Pulmonary artery endothelial cell (primary cell): ENCODE measurements at places on chromosomes 7 and 10. TPM values are rescaled to one million over a fixed set of nuclear protein-coding genes. Genes with fewer than 3 reads are reported as not detected.

The TMEM229A gene
- not detected in 2 replicates for total RNA-seq

The FXYD4 gene
- total RNA-seq = not detected in 2 replicates

The STEAP2 gene
- total RNA-seq = 2.3 and 5.2 TPM in 2 replicates

The CARD11 gene
- total RNA-seq = 18.4 and 18.5 TPM in 2 replicates

The GTF2IRD2 gene
- 1.5 and 2.0 TPM in 2 replicates for total RNA-seq

The TET1 gene
- 0.07 and 0.21 TPM in 2 replicates for total RNA-seq

The FRMPD2 gene
- not detected in 2 replicates for total RNA-seq

The NPC1L1 gene
- total RNA-seq = not detected in 2 replicates

The RBP4 gene
- not detected in 2 replicates for total RNA-seq

The MEIG1 gene
- total RNA-seq = 0.32 TPM in 1 of 2 replicates, not detected in the other

The HECW1 gene
- not detected in 2 replicates for total RNA-seq

The LRIT1 gene
- not detected in 2 replicates for total RNA-seq

The CLRN3 gene
- total RNA-seq = 0.11 TPM in 1 of 2 replicates, not detected in the other

The PAXIP1 gene
- total RNA-seq = 8.0 and 10.6 TPM in 2 replicates

The DNAH11 gene
- 0.07 and 1.3 TPM in 2 replicates for total RNA-seq

The ADIRF gene
- total RNA-seq = 14.3 and 36.5 TPM in 2 replicates

The TSPAN13 gene
- total RNA-seq = 19.4 and 24.6 TPM in 2 replicates

The MOGAT3 gene
- not detected in 2 replicates for total RNA-seq

The SLIT1 gene
- under 0.01 and 0.04 TPM in 2 replicates for total RNA-seq

The CDK5 gene
- 18.2 and 19.1 TPM in 2 replicates for total RNA-seq

The INMT gene
- not detected in 2 replicates for total RNA-seq
